Activated CD8-positive, alpha-beta memory T cell treated with anti-CD3 and anti-CD28 coated beads for 48 hours (primary cell): ENCODE measurements at places on chromosomes 4 and X.
A peak's percentile ranks its signal among the peaks of the same experiment; 100 is the strongest.

DNA sequence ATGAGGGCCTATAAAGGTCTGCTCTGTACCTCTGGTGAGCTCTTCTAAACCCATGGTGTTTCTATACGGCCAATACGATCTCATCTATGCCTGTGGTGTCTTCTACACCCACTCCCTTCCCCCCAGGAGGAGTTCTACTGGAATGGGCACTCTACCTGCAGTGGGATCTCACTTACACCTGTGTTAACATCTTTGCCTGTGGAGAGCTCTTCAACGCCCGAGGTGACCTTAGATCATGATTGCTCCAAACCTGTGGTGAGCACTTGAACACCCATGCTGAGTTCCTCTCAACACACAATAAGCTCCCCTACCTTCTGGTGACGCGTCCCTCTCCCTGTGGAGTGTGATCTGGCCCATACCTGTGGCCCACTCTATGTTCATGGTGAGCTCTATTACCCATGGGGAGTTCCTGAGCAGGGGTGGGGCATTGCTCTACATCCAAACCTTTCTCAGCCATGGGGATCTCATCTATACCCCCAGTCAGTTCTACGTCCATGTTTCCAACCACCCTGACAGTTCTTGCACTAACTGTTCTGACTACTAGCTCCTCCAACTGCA, 48.6 kb downstream of the BCOR start:
- no peak for DNase-seq

DNA sequence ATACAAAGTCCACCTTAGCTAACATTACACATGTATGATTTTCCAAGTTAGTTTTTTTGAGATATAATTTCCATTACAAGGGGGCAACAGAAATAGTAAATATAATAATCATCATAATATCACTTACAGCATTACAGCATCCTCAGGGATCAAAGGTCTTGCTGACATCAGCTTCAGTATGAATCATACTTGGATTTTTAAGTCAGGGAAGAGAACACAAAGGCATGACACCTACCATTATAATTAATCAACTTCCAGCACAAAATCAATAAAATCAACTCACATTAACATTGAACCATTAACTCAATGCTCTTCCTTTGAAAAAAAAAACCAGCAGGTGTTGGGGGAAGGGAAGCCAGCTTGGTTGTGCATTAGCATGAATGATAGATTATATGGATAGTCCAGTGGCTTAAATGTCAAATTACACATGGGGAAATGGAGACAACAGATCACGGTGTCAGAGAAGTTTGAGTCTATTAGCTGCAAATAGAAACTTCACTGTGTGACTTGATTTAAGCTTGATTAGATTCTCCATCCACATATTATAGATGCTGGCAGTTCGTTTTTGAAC, 66.9 kb upstream of the CAPN6 start:
- DNase-seq = no peak

- DNase-seq = no peak
Observed at GRCh38 chr4:153141238-153141637, 63.0 kb upstream of the TRIM2 start.

- DNase-seq = no peak
Observed at GRCh38 chrX:52819788-52820187, 8.7 kb downstream of the XAGE5 start.

DNA sequence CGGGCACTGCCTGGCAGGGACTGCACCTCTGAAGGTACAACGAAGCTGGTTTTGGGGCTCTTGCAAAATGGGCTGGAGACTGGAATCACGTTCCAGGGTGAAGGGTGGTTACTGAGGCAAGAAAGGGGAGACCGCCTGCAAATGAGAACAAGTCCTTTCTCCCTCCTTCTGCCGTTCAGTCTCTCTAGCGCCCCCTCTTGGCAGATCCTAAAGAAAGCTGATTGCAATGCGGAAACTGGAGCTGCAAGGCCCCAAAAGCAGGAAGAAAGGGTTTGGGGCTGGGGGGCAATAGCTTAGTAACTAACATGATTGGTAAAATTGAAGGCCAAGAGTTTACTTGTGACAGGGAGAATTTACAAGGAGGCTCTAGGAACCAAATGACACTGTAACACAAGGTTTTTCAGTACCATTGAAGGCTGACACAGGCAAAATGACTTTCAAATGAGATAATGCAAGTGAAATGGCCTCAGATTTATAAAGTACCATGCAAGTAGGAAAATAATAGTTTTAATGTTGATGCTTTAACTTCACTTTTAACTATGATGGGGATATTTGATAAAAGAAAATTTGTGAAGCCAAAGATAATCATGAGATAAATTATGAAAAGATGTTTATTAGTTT, 222.7 kb upstream of the HAND2 start:
- DNase-seq = peak; percentile 18

DNA sequence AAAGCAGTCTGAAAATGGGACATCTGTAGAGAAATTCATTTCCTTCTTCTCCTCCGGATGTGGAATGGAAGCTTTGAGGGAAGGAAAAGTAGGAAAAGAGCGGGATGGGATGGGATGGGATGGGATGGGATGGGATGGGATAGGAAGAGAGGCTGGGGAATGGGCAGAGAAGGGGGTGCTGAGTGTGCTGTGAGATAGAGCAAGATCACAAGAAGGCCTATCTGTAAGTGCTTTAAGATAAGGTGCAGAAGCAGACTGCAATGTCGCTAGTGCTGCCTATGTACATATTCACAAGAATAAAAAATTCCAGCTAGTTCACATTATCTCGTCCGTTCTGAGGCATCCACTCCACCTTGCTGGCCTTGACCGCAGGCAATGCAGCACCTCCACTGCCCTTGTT, 86.2 kb downstream of the IRF2 start:
- no peak for DNase-seq

DNA sequence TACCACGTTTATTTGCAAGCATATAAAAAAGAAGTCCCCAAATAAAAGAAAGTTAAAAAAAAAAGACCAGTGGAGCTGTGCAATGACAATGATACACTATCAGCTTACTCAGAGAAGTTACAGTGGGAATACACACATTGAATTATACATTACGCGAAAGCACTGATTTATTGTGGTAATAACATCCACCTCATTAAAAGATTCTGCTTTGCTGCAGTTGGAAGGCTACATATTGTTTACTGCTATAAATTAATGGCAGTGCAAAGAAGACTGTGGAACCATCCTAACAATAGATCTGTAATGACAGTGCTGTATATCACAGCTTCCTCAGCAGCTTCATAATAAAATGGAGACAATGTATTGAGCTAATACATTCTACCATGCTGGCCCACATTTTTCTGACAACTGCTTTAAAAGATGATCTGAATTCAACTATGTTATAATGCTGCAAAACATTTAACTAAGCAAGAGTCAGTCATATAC, 142.5 kb upstream of the MAB21L2 start:
- no peak for DNase-seq

GRCh38 chr4:52659001-52659721, at the start of gene USP46:
USP46 (minus strand) TSS chr4:52659301; CDS start chr4:52659150, 151 bp downstream.
- DNase-seq = peak; percentile 17

GRCh38 chr4:126445596-126445995, 1130.8 kb downstream of the FAT4 start:
- no peak for DNase-seq

DNA sequence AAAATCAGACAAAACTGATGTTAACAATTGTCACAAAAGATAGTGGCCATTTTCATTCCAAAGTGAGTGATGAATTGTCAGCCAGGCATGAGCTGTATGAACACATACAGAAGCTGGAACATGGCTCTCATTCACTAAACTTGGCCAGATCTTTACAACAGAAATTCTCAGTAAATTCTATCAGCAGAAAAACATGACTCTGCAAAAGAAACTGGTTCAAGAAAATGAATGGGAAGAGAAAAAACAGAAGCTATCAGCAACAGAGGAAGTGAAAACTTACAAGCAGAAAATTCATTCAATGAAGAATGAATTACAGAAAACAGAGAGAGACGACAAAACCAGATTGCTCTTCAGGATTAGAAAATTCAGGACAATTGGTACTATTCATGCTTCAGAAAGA, 249.6 kb downstream of the COL25A1 start:
- no peak for DNase-seq

- no peak for DNase-seq
Observed at GRCh38 chr4:61462451-61463326, 262.6 kb downstream of the ADGRL3 start.

GRCh38 chr4:150540959-150541360, 41.0 kb upstream of the MAB21L2 start:
- no peak for DNase-seq

GRCh38 chrX:110167952-110168451, 149.9 kb downstream of the AMMECR1 start:
- DNase-seq = peak; percentile 10

DNA sequence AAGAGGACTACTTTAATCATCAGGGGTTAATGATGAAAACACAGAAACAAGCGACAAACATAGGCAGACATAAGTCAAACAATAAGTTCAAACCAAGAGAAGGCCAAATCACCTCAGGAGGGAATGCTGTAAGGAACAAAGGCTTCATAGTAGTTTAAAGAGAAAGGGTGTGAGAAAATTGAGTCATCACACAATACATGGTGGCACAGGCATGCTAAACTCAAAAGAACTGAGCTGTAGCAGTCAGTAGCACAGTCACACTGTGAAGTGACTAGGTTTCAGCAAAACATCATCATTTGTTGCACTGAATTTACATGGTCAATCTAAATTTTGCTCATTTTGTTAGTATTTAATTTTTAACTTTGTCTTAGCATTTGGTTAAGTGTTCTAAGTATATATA, 24.2 kb downstream of the SMC1A start:
- no peak for DNase-seq
